Activated effector memory CD4-positive, alpha-beta T cell treated with Interleukin-2 at 50 U/mL for 16 hours (primary cell): ENCODE measurements at places on chromosomes 12 and 14.

GRCh38 chr14:69036757-69037506, 57.8 kb upstream of the ACTN1 start:
- DNase-seq, result no peak

DNA sequence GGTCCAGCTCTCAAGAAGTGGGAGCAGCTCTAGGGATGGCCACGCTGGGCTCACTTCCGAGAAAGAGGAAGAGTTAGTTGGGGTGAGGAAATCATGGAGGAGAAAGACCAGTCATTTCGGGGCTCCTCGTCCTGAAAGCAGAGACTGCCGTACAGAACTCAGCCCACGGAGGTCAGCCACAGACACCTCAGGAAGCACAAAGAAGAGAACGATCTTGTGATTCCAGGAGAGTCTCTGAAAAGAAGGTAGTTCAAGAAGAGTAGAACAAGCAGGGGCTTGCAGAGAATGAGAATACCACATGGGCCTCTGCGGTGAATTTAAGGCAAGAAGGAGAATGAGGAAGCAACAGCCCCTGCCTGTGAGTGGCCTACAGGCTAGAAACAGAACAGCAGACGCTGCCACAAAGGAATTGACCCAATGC, 311.9 kb downstream of the CACNA1C start:
- no peak for DNase-seq

GRCh38 chr12:95390932-95391331, 83.0 kb upstream of the METAP2 start:
- no peak for DNase-seq

- DNase-seq, result peak; percentile 41
Measured at GRCh38 chr12:14629832-14630710, 62.4 kb upstream of the PLBD1 start.

DNA sequence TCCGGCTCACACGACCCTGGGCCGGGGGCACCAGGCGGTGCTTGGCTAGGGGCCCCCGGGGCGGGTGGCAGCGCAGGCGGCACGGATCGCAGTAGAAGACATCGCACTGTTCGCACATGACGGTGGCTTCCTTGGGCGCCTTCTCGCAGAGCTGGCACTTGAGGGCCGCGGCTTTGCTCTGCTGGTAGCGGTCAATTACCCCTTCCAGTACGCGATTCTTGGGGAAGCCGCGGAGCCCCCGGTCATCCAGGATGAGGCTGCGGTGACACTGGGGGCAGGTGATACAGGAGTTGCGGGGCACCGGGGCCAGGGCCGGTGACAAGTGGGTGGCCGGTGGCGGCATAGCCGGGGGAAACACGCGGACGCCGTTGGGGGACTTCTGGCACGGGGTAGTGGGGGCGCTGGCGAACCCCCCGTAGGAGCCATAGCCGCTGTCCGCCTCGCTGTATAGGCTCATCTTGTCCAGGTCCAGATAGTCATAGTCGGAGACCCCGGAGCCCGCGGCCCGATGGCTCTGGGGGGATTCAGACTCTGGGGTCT, 553 bp downstream of the TRIM9 start:
- no peak for DNase-seq
